Thoracic aorta (tissue), 2 donors: ENCODE measurements at places on chromosomes 7 and 10.

GRCh38 chr7:38558761-38559345 lies 72.3 kb downstream of the AMPH start:
- DNase-seq, result no peak

GRCh38 chr7:11591055-11591633 lies 240.9 kb downstream of the THSD7A start:
- DNase-seq, result no peak

- DNase-seq, result no peak
Observed at GRCh38 chr10:4001811-4002210, 216.8 kb upstream of the KLF6 start.

GRCh38 chr7:95106401-95106800 lies 199.0 kb downstream of the PPP1R9A start:
- no peak for DNase-seq

GRCh38 chr7:132666774-132667172 lies 90.5 kb upstream of the PLXNA4 start:
- DNase-seq, result no peak

DNA sequence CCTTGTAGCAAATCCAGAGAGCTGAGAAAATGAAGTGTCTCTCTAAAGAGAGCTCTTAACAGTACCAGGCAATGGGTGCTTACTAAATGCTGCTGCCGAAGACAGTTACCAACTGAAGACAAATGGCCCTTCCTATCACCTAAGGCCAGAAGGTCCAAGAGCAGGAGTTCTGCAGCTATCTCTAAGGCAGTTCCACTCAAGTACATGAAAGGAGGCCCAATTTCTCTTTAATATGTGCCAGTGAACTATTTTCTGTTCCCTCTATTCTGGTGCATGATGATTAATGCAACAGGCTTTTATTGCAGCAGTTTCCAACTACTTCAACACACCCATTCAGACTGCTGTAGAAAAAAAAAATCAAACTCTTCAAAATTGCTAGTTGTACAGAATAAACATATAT lies 122.5 kb downstream of the SLC25A13 start:
- no peak for DNase-seq

- DNase-seq, result no peak
Observed at GRCh38 chr7:112449353-112449752, 907 bp upstream of the IFRD1 start.

- no peak for DNase-seq
Observed at GRCh38 chr10:10462151-10462941, 555.3 kb upstream of the CELF2 start.

- DNase-seq, result no peak
Observed at GRCh38 chr10:52213321-52213752, 100.7 kb upstream of the DKK1 start.

DNA sequence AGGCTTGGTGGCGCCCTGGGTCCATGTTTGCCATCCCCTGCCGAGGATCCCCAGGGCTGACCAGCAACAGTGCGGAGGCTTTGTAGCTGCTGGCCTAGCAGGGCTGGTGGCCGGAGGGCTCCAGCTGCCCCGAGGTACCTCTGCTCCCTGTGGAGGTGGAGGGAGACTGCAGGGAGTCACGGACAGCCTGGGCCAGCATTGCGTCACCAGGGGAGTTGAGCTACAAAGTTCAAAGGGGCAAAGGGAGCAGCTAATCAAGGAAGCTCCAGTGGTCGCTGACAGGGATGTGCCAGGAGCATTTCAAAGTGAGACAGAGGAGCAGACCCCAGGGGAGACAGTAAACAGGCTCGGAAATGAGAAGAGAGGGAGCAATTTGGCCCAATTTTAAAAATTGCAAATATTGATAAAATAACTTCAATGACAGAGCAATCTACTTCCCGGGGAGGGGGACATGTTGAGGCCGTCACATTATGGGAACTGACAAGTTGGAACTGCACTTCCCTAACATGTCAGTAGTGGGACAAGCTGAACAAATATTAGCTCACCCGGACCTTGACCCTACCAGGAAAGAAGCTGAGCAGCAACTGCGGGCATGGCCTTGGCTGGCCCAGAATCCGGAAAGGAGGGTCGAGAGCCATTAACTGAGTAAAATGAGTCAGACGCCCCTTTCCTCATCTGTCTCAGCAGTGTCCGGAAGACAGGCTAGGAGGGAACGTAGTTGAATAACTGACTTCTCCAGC lies 39.4 kb downstream of the BTBD16 start:
- DNase-seq, result no peak

- no peak for DNase-seq
Observed at GRCh38 chr7:138303230-138304070, 156.6 kb upstream of the TRIM24 start.

DNA sequence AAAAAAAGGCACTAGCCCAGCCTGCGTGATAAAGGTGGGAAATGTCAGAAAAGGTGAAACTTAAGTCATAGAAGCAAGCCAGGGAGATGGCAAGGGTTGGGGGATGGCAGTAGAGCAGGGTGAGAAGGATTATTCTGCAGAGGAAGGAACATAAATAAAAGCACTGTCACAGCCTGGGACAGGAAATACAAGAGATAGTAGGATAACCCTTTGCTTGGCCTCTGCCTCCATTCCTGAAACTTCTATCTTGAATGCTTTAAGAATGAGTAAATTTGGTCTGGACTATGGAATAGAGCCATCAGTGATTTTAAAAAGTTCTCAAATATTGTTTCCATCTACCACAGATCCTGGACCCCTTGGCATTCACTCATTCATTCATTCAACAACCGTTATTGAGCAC lies 50.0 kb downstream of the ABCC2 start:
- DNase-seq, result no peak

DNA sequence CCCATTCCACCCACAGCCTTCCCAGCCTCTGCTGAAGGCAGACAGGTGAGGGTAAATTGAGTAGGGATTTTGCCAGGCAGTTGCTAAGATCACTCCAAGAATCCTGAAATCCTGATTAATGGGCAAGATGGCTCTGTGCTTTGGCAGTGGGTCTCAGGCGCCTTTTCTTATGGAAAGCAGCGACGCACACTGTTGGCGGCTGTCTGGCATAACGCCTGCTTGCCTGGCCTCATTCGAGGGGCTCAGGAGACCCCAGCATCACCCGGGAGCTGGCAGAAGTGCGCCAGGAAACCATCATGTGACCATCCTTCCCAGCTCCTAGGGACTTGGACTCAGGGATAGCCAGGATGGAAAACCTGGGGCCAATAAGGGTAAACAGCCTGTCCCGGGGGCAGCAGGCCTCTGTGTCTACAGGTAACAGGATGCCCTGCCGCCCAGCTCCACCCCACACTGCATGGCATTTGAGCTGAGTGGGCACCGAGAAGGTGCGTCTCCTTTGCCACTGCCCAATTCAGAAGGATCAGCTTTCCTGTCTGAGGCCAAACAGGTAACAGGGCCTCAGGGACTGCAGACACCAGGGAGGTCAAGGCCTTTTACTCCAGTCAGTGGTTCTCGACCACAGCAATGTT lies 98.6 kb downstream of the FAM53B start:
- no peak for DNase-seq

DNA sequence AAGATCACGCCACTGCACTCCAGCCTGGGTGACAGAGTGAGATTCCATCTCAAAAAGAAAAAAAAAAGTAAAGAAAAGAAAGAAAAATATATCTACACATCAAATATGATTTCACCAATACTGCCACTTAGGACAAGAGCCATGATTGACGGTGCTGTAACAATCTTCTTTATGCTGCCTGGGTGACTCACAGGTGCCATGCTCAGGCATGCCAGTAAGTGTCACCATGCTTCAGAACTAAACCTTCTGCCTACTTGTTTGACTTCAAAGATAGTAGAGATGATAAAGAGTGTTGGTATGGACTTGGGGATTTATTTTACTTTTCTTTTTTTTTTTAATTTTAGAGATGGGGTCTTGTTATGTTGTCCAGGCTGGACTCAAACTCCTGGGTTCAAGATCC lies 33.6 kb upstream of the DNMBP start:
- DNase-seq, result no peak

- no peak for DNase-seq
Observed at GRCh38 chr7:36191292-36191920, 38.4 kb downstream of the EEPD1 start.

- no peak for DNase-seq
Observed at GRCh38 chr10:91690996-91691676, 58.3 kb upstream of the PPP1R3C start.

DNA sequence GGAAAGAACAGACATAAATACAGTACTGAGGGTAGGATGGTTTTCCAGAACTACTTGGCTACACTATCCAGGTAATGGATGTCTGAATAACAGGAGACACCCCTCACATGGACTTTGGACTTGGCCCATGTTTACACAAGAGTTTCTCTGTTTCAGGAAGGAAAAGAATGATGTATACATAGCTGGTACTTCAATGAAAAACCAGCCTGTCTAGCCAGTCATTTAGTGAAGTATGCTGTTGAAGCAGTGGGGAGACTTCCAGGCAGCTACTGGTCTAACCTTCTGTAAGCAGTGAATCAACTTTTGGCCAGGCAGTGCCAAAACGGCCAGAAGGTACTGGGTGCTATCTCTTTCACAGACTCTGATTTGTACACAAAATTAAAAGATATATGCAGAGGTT lies 135.0 kb downstream of the MBL2 start:
- DNase-seq, result no peak

GRCh38 chr7:2707481-2707880 lies 19.5 kb downstream of the AMZ1 start:
- DNase-seq, result no peak

DNA sequence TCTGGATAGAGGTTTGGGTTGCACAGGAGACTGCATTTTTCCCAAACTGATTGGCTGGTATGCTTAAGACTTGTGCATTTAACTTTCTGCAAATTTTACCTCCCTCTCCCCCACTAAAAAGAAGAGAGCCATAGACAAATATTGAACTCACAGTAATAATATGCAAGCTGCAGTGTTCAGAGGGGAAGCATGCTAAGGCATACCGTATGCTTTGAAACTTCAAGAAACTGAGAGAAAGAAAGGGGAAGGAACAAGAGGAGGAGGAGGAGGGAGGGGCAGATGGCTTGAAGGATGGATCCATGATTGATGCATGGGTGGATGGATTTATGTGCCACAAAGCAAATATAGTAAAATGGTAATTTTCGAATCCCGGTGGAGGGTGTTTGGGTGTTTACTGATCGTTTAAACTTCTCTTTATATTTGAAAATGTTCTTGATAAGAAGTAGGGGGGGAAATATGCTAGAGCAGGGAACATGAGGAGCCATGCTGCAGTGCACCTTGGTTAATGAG lies 7.8 kb upstream of the KLF6 start:
- DNase-seq, result no peak

DNA sequence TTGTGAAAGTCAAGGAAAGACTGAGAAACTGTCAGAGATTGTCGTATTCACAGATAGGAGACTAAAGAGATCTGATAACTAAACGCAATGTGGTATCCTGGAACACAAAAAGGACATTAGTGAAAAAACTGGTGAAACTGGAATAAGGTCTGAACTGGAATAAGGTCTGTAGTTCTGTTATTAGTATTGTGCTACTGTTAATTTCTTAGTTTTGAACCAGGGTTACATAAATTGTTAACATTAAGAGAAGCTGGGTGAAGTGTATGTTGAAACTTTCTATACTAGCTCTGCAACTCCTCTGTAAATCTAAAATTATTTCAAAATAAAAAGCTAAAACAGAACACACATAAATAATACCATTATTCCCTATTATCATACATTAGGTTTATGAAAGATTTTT lies 3.4 kb upstream of the NT5C2 start:
- no peak for DNase-seq

- no peak for DNase-seq
Observed at GRCh38 chr10:47050618-47051455, 139.6 kb downstream of the PTPN20 start.

- no peak for DNase-seq
Observed at GRCh38 chr7:124031919-124032318, 948 bp downstream of the TMEM229A start.

- no peak for DNase-seq
Observed at GRCh38 chr10:7161484-7162250, 249.2 kb downstream of the SFMBT2 start.

- no peak for DNase-seq
Observed at GRCh38 chr7:2405601-2406345, 2.4 kb downstream of the CHST12 start.

DNA sequence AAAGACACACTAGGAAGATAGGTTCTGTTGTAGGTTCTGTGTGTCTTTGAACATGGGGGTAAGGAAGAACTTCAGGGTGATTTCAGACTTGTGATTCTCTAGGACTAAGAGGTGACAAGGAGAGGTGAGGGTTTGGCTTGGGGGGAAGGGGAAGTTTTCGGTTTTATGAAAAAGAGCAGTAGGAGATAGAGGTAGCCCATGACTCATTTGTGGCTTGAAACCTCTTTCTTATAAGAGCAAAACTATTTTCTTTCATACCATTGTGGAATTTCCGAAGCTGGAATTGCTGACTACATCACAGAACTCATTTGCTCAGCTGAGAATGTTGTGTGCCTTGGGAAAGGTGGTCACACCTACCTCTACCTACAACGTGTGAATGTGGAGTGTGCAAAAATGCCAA lies 39.6 kb upstream of the IKZF1 start:
- no peak for DNase-seq

GRCh38 chr10:22655312-22655981 lies 58.9 kb downstream of the PIP4K2A start:
- no peak for DNase-seq

GRCh38 chr10:109944613-109945012 lies 21.3 kb upstream of the XPNPEP1 start:
- DNase-seq, result no peak

- DNase-seq, result no peak
Observed at GRCh38 chr10:122333037-122333436, 41.5 kb upstream of the PLEKHA1 start.

GRCh38 chr7:40833888-40834234 lies 699.1 kb downstream of the SUGCT start:
- DNase-seq, result no peak

DNA sequence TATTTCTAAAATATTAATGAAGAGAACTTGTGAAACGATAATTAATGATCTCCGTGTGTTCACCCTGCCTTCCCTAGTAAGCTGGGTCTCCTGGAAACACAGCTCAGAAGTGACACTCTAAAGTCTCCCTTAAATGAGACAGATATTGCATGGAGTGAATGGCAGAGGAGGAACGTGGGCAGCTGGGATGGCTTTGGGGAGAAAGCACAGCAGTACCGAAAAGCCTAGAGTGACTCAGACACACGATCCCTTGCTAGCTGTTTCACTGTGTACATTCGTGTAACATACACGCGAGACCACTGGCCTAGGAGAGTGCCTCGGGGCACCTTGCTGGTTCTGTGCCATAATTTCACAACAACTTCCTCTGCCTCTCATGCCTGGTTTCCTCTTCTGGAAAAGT lies 199.9 kb upstream of the TCERG1L start:
- no peak for DNase-seq

DNA sequence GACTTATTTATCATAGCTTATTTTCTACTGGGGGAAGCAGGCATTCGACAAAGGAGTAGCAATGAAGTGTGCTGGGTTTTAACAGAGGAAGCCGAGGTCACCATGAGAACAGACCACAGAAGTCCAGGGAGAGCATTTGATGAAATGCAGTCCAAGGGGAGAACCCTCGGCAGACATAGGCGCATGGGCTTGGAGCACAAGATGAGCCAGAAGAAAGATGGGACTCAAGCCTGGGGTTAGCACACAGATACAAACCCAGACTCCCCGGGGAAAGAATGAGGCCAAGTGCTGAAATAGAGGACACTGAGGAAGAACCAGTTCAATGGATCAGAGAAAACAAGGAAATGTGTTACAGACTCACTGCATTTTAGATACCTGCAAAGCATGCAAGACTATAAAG lies 209.5 kb downstream of the FAM107B start:
- DNase-seq, result no peak
